Stimulated activated CD4-positive, alpha-beta T cell treated with anti-CD3 and anti-CD28 coated beads, Interleukin-4, amount 100 ng/mL, for 4 hours (primary cell): ENCODE measurements at places on chromosomes 6 and 20.

DNA sequence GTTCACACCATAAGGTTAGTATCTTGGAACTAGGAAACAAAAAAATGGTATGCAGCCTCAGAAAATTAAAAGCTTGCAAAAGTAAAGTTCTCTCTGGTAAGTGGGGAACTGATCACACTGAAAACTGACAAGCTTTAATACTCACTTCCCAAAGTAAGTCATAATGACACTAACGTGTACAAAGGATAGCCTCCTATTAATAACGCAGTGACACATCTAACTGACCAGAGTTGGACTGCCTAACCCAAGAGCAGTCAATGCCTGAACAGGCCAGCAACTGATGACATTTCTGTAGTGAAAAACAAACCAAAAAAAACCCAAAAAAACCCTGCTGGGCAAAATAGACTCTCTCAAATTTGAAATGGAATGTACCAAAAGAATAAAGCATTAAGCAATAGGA is 30.7 kb downstream of the CHD6 start:
- DNase-seq = no peak

- no peak for DNase-seq
These were observed 216.5 kb upstream of the FLRT3 start for GRCh38 chr20:14553774-14554534.

DNA sequence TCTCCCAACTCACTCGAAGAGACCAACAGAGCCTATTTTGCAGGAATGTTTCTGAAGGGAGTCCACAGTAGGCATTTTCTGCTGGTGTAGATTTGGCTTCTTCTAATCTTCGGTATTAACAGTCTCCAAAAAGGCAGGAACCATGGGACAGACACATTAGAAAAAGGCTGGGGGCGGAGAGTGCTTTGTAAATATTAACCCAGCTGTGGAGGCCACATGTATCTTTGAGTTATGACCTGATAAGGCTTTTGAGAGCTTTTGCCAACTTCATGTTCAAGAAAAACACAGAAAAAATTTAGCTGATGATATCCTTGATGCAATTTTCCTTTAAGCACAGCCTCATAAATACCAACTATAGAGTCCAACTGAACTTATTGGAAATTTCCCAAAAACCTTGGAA is 119.4 kb upstream of the TSHZ2 start:
- DNase-seq = no peak

- no peak for DNase-seq
These were observed 28.4 kb downstream of the SYNDIG1 start for GRCh38 chr20:24497851-24498250.

DNA sequence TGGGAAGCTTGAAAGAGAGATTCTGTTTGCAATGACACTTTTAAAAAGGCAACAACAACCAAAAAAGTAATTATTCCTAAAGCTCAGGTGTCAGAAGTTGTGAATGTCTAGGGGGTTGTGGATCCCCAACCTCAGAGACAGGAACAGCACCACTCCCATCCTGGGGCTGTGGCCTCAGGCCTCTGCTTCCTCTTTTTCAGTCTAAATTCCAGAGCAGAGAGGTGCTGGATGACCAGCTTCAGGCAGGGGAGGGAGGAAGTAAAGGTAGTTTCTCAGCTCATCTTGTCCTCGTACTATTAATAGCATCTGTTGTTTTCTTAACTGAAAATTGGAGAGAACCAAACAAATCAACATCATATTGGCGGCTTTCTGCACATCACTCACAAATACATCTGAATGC is 8.3 kb downstream of the NT5E start:
- DNase-seq = no peak

DNA sequence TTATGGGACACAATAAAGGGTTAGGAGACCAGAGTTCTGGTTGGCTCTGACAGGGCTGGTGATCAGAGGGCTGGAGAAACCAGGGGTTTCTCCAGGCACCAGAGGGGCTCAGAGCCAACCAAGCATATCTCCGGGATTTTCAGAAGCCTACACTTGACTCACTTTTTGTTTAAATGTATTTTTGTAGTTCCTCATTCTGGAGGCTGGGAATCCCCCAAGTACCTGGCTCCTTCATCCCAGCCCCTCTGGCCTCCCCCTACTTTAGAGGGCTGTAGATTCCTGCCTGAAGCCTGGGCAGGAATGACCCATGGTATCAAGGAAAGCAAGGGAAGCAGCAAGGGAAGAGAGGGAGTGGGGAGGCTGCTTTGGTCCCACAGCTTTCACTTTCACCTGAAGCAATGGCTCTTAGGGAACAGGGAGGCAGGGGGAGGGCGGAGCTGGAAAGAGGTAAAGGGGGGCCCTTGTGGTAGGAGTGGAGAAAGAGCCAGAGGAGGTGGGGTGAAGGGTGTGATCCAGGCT is 973 bp downstream of the CD40 start:
- DNase-seq = no peak

DNA sequence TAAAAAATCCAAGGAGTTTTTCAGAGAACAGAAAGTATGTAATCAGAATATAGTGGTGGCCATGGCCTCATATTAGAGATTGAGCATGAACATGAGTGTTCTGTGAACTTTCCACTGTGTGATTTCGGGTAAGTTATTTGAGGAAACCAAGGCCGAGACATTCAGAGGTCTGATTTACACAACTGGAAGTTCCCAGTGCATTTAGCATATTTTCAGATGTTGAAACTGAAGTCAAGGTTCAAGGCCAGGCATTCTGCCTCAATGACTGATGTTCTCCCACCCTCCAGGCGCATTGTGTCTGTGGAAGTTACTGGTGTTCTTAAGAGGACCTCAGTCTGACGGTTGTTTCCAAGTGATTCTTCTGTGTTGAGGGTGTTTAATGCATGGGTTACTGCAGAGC is 26.2 kb downstream of the RNF144B start:
- no peak for DNase-seq

- no peak for DNase-seq
These were observed 392 bp upstream of the TASP1 start for GRCh38 chr20:13639150-13639497.

GRCh38 chr6:148635070-148635743 is 111.6 kb upstream of the UST start:
- no peak for DNase-seq

GRCh38 chr6:165694296-165694695 is 31.3 kb upstream of the PDE10A start:
- DNase-seq = no peak

GRCh38 chr6:129022011-129022553 is 139.1 kb downstream of the LAMA2 start:
- no peak for DNase-seq

DNA sequence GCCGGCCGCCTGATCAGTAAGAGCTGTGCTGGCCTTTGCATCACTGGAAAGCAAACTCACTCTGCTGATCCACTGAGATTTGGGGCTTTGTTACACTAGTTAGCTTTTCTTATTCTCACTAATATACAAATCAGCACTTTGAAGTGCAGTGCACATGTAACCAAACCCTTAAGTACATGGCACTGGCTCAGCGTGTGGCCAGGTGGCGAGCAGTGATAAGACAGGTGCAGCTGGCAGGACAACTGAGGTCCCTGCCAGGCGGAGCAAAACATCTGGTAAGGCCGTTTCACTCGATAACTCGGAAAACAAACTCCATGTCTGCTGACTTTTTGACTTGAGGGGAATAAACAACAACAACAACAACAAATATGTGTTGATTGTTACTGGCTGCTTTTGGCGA is 11.0 kb downstream of the GFRA4 start:
- DNase-seq = no peak

- no peak for DNase-seq
These were observed 29.2 kb upstream of the ALDH8A1 start for GRCh38 chr6:134979142-134979541.

DNA sequence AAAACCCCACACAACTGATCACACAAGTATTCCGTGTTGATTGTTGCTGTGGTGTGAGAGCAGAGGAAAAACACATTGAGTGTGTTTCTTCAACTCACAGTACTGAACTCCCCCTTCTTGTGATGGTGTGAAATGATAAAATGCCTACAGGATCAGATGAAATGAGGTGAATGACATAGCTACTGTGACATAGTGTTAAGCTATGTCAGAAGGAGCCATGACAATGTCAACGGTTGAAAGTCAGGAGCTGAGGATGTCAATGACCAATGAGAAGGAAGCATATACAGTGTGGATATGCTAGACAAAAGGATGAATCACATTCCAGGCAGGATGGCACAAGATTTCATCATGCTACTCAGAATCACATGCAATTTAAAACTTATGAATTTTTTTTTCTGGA is 38.8 kb downstream of the WASF1 start:
- no peak for DNase-seq

GRCh38 chr6:44855562-44856411 is 468.3 kb downstream of the CDC5L start:
- no peak for DNase-seq

GRCh38 chr20:25076201-25076600 is 5.7 kb downstream of the VSX1 start:
- no peak for DNase-seq

DNA sequence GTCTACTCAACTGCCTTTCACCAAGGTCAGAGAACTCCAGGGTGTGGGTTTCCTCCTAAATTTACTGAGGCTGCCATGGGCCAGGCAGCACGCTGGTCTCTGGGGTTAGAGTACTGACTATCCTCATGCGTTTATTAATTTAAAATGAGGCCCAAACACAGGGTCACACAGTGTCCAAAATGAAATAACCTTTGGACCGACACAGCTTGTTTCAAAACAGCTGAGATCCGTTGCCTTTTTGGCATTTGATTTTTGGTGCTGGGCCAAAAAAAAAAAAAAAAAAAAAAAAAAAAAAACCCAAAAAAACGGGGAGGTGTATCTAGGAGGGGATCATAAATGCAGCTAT is 14.6 kb upstream of the TOX2 start:
- no peak for DNase-seq

DNA sequence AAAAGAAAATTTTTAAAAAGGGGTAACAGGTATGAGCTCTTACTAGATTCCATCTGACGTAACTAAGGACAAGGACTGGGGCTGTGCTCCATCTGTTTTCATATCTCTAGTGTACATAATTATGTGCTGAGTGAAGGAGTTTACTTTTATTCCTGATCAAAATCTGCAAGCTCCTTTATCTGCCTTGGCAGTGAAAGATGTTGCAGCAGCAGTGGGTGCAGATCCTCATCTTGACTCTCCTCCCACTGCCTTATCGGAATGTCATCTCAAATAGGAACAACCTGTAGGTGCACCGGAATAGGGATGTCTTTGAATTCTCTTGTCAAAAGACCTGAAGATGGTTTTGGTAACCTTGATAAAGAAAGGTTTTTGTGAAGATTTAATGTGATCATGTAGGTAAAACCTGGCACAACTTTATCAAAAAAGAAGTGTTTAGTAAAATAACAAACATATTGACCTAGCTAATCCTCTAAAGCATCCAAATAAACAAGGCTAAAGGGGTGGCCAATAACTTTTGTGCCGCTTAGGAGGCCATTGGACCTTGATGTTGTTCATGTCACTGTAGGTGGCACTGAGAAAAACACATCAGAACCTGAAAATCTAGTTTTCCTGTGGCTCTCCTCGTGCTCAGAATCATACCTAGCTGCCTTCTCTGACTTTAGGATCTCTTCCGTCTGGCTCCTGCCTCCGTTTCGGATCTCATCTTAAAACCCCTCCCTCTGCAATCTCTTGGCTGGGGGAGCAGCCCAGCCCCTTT is 19.0 kb upstream of the SLC16A10 start:
- DNase-seq = no peak

DNA sequence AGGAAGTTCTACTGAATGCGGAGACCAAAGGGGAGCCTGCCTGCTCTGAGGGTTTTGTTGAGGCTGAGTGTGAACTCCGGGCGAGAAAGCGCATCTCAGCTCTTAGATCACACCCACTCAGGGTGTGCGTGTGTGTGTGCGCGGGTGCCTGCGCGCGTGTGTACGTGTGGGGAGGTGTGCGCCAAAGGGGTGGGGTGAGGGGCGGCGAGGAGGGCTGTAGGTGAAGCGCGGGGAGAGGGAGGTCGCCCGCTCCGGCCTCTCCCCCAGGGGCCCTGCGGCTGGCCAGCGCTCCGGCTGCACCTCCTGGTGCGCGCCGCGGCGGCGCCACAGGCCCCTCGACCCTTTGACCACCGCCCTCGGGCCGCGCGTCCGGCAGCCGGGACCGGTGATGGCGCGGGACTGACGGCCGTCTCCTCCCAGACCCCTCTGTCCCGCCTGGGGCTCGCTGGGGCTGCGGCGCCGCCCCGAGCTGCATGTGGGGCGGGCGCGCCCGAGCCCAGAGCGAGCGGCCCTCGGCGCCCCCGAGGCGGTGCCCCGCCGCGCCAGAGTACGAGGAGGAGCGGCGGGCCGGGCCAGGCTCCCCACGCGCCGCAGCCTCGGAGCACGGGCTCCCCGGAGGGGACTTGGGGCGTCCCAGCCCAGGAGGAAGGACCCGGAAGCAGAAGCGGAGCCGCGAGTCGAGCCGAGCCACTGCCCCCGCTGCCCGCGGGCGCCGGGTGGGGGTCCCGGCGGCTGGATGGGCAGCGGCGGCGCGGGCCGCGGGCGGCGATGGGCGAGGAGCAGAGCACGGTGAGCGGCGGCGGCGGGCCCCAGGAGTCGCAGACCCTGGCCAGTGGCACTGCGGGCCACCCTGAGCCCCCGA is at the start of gene RNF217:
TSS of gene RNF217 (plus strand) at position 661 of the 862 bp plus-strand sequence. CDS start at position 769, 108 bp downstream.
- DNase-seq = no peak

GRCh38 chr6:30489081-30490025 is at the start of gene HLA-E:
TSS of gene HLA-E (plus strand) at chr6:30489509. CDS start at chr6:30489532, 23 bp downstream.
- peak; percentile 95 for DNase-seq

DNA sequence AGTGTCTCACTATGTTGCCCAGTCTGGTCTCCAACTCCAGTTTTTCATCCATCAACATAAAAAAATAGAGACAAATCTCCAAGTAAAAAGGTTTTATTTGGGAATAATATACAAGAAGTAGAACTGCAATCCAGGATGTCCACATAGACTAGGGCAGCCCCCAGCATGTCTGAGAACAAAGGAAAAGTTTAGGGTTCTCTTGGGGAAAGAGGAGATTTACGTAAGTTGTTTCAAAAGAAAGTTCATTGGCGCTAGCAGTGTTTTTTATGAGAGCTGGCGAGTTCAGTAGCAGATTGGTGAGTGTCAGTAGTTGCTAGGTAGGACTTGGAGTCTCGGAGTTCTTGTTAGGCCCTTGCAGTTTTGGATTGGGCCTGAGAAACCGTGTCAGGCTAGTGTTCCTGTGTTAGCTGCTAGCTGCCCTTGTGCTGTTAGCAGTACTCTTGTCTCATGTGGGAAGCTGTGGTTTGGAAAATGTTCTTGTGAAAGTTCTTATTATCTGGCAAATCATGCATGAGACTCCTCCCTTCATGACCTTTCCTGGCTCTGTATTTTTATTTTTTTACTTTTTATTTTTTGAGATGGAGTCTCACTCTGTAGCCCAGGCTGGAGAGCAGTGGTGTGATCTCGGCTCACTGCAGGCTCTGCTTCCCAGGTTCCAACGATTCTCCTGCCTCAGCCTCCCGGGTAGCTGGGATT is 24.7 kb downstream of the TTLL9 start:
- DNase-seq = no peak

- peak; percentile 97 for DNase-seq
These were observed at the start of gene PSMG4 for GRCh38 chr6:3258720-3259490. TSS of gene PSMG4 (plus strand) at chr6:3258947. CDS start at chr6:3259023, 76 bp downstream.
